Aorta (tissue), 5 donors: ENCODE measurements at places on chromosomes 5 and 9. TPM values are rescaled to one million over a fixed set of nuclear protein-coding genes. Genes with fewer than 3 reads are reported as not detected.

- H3K4me1 ChIP-seq: no peaks in the 10 kb centered on the region
- no peak for DNase-seq
- no peak overlapping the region for H3K4me3 ChIP-seq
- H3K36me3 ChIP-seq: no peaks in the 10 kb centered on the region
- H3K27me3 ChIP-seq: no peaks in the 10 kb centered on the region
These were observed 3.0 kb upstream of the TSPAN17 start for GRCh38 chr5:176644294-176644693.

ZDHHC11B gene
- 17.7 TPM for total RNA-seq

DNA sequence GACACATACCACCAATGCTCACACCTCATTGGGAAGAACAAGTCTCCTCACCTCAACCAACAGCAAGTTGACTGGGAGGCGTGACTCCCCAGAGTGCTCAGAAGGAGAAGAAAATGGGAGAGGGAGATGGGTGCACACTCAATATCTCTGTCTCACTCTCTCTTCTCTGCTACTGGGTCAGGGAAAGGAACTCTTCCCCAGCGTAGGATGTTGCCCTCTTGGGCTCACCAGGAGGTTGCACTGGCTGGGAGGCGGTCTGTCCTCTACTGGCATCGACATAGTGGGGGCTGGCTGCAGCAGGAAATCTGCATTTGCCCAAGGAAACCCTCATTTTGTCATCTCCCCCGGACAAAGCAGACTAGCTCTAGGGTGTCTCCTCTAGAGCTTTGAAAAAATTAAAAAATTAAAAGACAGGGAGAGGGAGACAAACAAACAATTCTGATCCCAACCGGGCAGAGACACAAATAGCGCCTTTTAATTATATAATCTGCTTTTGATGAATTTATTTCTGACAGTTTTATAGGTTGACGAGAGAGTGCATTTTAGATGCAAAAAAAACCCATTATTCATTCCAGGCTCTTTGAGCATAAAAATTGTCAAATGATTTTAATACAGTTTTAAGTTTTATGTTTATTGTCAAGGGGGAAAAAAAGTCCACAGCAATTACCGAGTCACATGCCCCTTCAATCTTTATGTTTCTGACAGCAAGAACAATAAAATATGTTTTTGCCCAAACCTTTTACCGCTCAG is 179.3 kb upstream of the MVB12B start:
- H3K4me3 ChIP-seq: no peak overlapping the region
- H3K27ac ChIP-seq: no peak overlapping the region
- H3K27me3 ChIP-seq: no peaks in the 10 kb centered on the region
- H3K4me1 ChIP-seq: no peaks in the 10 kb centered on the region
- H3K36me3 ChIP-seq: no peaks in the 10 kb centered on the region

DNA sequence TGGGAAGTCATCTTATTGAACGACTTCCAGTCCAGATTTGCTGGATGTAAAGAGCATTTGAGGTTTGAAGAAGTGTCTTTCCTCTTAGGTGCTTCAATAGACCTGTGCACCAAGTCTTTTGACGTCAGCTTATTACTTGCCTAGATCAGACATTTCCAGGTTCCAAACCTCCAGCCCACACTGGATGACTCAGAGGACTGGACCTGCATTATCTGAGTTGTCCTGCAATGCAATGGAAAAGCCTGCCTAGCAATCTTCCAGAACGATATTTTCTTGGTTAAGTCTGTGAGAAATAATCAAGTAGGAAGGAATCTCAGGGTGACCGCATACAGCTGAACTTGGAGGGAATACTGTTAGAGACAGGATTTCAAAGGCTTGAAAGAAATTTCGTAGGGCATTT is 147.2 kb upstream of the MOCS2 start:
- H3K27ac ChIP-seq: no peak overlapping the region
- H3K4me1 ChIP-seq: no peaks in the 10 kb centered on the region
- no peaks in the 10 kb centered on the region for H3K36me3 ChIP-seq
- no peak overlapping the region for H3K4me3 ChIP-seq
- no peaks in the 10 kb centered on the region for H3K27me3 ChIP-seq
- no peak for DNase-seq

GRCh38 chr5:95759634-95760033 is 28.5 kb downstream of the RHOBTB3 start:
- H3K27me3 ChIP-seq: no peaks in the 10 kb centered on the region
- H3K27ac ChIP-seq: no peak overlapping the region
- H3K36me3 ChIP-seq: no peaks in the 10 kb centered on the region
- no peak overlapping the region for H3K4me3 ChIP-seq

GRCh38 chr9:137960496-137960895 is 82.9 kb downstream of the CACNA1B start:
- no peaks in the 10 kb centered on the region for H3K4me1 ChIP-seq
- no peak overlapping the region for H3K27ac ChIP-seq
- no peaks in the 10 kb centered on the region for H3K36me3 ChIP-seq
- H3K4me3 ChIP-seq: no peak overlapping the region
